OCI-M1 (cell line): ENCODE measurements at places on chromosomes 7 and 10.

- DNase-seq = no peak
These were observed 84.3 kb upstream of the ADRB1 start for GRCh38 chr10:113959383-113959760.

GRCh38 chr7:150938566-150938965 is 39.6 kb downstream of the KCNH2 start:
- no peak for DNase-seq

DNA sequence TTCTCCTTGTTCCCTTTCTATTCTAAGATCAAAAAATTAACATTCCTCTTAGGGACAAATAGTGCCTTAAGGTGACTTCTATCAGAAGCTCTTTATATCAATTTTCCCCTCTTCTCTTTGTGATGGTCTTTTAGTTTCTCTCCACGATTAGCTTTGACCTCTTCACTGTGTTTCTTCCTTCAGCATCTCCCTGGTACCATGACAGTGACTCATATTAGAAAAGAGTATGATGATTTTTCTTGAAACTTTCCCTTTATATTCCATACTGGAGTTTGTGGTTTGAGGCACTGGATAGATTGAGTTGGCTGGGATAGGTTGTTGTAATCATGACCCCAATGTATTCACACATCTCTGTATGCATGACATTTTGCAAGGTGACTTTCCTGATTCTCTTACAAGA is 335.6 kb upstream of the GLI3 start:
- DNase-seq = no peak

GRCh38 chr7:585229-585711 is 65.6 kb upstream of the PDGFA start:
- DNase-seq = no peak
